ENCODE measurements at places on chromosomes 3 and 15.
A peak's percentile ranks its signal among the peaks of the same experiment; 100 is the strongest.

GRCh38 chr15:57943171-57943570 is 122.3 kb downstream of the ALDH1A2 start:
- DNase-seq, result no peak

- no peak for DNase-seq
These were observed 183.9 kb downstream of the TPRG1 start for GRCh38 chr3:189355481-189356201.

DNA sequence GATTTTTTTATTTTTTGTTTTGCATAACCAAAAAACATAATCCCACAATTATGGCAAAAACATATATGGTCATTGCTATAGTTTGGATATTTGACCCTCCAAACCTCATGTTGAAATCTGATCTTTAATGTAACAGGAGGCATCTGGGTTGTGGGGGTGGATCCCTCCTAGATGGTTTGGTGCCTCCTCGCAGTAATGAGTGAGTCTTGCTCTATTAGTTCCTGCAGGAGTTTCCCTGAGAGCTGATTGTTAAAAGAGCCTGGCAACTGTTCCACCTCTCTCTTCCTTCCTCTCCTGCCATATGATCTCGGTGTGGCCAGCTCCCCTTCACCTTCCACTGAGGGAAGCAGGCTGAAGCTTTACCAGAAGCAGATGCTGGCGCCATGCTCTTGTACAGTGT is 33.2 kb upstream of the TRIM59 start:
- DNase-seq, result no peak

DNA sequence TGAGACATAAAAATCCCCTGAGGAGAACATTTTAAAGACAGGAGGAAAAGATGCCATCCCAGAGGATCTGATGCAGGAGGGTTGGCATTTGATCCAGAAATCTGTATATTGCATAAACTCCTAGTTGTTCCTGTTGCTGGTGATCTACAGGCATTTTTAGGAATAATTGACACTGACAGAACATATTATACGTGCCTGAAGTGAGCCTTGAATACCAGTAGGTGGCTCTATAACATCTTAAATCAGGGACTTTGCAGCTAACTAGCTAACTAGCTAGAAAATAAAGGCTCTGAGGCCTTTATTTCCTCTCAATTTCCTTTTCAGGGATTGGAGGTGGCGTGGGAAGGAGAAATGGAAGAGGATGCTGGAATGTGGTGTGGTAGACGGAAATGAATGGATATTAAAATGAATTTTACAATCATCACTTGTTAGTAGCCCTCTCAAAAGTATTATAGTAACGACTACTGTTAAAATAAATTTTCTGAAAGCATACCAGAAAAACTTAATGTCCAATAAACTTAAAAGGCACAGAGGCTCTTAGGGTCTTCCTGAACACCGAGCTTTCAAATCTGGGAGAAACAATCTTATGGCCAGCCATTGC is 73.8 kb upstream of the ZBED2 start:
- DNase-seq, result no peak

GRCh38 chr3:113825090-113825489 is 13.5 kb upstream of the GRAMD1C start:
- DNase-seq, result no peak

- peak; percentile 91 for DNase-seq
These were observed 246.8 kb upstream of the STT3B start for GRCh38 chr3:31285833-31286486.

DNA sequence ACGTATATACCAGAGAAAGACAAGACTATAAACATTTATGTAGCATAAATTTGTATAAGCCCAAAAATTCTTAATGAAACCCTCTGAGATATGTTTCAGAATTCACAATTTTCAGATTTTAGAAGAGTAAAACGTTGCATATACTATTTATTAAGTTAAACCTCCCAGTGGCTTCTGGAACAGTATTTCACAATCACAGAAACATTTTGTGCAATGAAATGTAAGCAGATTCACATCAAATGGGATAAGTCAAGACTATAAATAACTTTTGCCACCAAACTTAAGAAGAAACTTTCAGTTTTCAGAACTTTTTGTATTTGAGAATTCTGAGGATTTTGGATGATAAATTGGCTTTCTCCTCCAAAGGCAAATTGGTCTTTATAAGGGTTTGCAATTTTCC is 9.2 kb downstream of the SLTM start:
- DNase-seq, result no peak

DNA sequence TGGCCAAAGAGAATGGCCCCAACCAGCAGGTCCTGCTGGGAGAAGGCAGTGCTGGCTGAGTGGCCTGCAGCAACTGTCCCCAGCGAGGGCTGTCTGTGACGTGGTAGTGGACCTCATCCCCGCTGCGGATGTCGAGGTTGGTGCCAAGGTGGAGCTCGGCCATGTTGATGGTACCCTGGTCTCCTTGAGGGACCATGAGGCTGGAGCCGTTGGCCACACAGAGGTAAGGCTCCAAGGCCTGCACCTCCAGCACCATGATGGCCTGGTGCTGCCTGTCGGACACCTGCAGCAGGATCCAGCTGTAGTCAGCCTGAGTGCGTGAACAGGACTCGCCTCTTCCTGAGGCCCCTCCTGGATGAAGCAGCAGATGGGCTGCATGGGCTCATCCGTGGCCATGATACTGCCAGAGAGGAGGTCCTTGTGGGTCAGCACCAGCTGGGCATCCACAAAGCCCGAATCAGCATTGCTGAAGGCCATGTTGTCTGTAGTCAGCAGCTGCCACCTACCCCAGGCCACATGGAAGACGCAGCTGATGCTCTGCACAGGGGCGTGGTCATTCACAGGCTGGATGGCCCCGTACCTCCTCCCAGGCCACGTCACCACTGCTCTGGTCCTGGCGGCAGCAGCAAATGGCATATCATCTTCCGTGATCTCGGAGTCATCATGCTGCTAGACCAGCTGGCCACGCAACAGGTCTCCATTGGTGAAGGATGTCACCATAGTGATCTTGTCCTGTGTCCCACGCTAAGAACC is 167.5 kb downstream of the GOLGA6L4 start:
- DNase-seq, result no peak

GRCh38 chr3:194621947-194622346 is 11.3 kb downstream of the TMEM44 start:
- no peak for DNase-seq

- DNase-seq, result no peak
These were observed 22.6 kb downstream of the CCDC191 start for GRCh38 chr3:114033721-114034120.

DNA sequence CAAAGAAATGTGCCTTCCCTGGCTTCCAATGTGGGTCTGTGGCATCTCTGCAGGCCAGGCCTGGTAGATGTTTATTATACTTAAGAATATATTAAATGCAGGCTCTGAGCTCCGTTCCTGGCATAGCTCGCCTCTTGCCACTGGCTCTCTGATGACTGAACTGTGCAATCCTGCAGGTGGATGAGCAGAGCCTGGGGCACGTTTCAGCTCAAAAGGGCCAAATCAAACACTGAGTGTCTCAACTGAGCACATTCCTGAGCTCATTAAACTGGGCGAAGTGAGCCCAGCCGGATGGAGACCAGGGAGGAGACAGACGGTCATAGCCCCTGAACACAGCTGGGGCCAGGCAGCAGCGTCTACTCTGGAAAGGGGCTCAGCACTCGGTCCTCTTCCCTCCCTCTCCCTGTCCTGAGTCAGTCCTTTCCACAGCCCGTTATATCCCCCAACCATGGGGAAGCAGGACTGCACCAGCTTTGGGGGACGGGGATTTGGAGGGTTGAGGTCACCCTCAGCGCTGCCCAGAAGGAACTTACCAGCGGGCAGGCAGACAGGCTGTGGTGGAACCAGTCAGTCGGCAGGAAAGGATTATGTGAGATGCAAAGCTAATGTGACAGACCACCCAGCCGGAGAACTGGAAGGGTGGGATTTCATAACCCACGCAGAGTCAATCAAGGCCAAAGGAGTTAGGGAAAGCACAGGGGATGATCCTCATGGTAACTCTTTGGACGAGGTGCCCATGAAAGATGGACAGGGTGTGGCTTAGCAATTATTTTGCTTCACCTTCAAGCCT is 77.4 kb upstream of the ANKRD34C start:
- peak; percentile 50 for DNase-seq

GRCh38 chr3:167198949-167199600 is 181.0 kb downstream of the ZBBX start:
- no peak for DNase-seq

GRCh38 chr3:105747696-105748095 is 121.1 kb downstream of the CBLB start:
- DNase-seq, result no peak

- no peak for DNase-seq
These were observed at the start of gene TRAT1 for GRCh38 chr3:108822123-108822897. TSS of gene TRAT1 (plus strand) at chr3:108822786. CDS start at chr3:108822928, 142 bp downstream.

DNA sequence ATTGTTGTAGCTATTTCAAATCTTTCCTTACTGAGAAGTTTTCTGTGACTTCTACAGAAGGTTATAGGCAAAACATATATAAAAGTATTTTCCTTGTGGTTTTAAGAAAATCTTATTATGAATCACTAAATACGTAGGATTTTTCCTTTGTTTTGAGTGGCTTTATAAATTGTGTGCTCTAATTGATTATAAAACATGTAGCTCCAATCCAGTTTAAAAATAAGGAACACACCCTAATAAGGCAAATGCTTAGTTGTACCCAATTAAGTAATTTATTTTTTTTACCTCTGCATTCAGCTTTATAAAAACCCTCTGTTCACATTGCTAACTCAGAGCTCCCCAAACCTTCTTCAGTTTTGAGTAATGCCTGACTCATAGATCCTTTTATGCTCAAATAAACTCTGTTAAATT is 408.0 kb downstream of the NAALADL2 start:
- no peak for DNase-seq

GRCh38 chr3:52218454-52218853 is 7.0 kb downstream of the TLR9 start:
- DNase-seq, result no peak

DNA sequence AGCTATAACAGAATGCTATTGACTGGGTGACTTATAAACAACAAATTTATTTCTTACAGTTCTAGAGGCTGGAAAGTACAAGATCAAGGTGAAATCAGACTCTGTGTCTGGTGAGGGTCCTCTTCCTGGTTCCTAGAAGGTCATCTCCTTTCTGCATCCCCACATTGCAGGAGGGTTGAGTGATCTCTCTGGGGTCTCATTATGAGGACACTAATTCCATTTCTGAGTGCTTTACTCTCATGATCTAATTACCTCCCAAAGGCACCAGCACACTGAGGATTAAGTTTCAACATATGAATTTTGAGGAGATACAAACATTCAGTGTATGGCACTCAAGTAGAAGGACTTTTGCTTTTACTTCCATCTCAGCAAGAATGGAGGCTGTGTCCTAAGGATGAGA is 534.1 kb upstream of the KCNMB2 start:
- DNase-seq, result no peak

DNA sequence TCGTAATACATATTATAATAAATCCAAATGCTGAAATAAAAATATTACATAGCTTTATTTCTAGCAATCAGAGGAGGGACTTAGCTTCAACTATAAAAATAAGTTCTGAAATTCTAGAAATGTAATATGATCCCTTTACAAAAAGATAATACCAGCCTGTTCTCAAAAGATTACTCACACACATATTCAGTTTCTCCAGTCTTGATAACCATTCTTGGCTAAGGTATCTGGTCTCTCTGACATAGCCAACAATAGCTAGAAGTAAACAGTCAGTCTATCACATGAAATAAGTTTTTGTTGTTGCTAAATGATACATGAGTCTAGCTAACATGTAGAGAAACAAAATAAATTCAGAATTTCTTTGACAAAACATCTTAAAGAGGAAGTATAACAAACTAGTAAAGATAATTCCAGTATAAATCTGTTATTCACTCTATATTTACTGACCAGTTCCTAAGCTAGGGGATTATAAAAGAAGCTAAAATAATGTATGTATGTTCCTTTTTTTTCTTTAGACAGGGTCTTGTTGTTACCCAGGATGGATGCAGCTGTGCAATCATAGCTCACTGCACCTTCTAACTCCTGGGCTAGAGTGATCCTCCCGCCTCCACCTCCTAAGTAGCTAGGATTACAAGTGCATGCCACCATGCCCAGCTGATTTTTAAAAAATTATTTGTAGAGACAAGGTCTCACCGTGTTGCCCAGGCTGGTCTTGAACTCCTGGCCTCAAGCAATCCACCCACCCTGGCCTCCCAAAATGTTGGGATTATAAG is 170.6 kb downstream of the TBL1XR1 start:
- no peak for DNase-seq

DNA sequence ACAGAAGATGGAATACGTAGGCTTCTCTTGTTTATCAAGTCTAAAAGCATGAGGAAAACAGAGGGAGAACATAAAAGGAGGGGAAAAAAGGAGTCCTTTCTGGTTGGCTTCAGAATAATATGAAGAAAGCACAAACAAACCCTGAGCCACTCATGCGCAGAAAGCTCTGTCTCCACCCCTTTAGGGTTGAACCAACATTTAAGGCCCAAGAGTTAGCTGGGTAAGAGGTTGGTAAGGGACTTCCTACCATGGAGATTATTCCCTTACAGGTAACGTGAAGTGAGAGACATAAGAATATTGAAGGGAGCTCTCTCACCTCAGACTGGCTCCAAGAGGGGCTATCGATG is 145.3 kb downstream of the RORA start:
- no peak for DNase-seq

GRCh38 chr3:9352917-9353752 is 9.7 kb upstream of the THUMPD3 start:
- DNase-seq, result peak; percentile 91

Data from LNCaP clone FGC (cell line).